Left kidney (tissue), 8 donors: ENCODE measurements at places on chromosomes 7 and 10.
A peak's percentile ranks its signal among the peaks of the same experiment; 100 is the strongest.

- DNase-seq: no peak
These were observed 209.6 kb downstream of the EBF3 start for GRCh38 chr10:129754211-129755050.

DNA sequence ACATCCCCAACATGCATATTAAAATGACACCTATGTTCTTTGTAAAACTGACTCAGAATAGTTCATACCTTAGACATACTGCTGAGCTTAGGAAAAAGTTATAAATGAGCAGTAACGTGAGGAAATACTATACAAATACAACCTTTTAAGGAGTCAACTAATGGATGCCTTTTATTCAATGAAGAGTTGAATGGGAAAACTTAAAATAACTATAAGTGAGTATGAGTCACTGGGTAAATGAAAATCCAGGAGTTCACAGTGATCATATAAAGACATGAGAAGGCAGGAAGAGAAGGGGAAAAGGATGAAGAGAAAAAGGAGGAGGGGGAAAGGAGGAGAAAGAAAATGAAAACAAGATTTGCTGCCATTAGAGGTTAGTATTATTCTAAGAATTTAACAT is 157.8 kb upstream of the PCDH15 start:
- no peak for DNase-seq

DNA sequence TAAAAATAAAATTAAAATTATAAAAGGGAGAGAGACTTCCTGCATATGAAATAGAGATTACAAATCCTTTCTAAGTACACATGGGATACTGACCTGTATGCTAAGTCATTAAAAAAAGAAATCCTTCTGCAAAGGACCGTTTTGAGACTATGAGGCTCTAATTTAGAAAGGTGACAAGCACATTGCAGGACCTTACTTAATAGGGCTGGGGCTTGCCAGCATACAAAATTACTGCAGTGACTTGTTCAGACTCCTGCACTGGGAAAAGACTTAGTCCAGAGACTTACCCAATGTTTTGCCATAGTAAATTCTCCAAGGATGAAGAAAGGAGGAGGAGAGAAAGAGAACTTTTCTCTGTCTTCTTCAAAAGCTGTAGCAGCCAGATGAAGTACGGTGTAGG is 193.6 kb downstream of the KCNMA1 start:
- no peak for DNase-seq

DNA sequence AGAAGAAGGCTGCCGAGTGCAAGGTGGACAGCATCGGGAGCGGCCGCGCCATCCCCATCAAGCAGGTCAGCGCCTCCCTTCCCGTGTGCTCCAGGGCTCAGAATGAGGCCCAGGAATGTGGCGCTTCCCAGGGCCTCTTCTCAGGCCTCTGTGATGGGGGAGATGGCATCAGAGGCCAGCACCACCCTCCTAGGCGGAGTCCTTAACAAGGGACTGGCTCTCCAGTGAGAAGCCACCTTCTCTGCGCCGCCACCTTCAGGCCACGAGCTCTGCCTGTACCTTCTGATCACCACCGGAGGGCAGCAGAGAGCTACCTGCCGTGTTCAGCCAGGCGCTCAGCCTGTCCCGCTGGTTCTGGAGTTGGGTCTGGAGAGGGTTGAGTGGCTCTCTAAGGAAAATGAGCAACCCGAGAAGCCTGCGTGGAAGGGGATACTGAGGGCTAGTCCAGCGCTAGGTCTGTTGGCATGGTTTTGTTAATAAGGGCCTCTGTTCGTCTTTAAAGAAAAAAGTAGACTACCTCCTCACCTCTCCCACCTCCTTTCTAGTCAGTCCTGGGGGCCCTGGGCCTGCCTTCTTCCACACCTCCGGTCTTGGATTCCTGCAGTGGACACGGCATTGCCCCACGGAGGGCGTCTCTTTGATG is 37.7 kb downstream of the AGAP3 start:
- peak; percentile 86 for DNase-seq

DNA sequence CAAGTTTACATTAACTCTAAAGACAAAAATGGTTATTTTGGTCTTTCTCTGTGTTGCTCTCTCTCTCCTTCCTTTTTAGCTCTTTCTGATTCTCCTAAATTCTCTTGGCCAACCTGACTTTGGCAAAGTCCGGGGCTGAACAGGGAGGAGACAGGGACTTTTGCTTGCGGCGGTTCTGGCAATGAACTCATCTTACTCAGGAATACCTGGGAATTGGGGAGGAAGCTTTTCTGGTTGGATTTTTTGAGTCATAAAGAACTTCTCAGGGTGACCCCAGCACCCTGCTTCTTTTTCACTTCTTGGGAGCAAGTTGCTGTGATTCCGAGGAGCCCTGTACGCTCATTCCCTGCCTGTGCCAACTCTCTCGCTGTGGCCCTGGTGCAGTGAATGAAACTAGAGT is 16.0 kb downstream of the GATA3 start:
- no peak for DNase-seq

DNA sequence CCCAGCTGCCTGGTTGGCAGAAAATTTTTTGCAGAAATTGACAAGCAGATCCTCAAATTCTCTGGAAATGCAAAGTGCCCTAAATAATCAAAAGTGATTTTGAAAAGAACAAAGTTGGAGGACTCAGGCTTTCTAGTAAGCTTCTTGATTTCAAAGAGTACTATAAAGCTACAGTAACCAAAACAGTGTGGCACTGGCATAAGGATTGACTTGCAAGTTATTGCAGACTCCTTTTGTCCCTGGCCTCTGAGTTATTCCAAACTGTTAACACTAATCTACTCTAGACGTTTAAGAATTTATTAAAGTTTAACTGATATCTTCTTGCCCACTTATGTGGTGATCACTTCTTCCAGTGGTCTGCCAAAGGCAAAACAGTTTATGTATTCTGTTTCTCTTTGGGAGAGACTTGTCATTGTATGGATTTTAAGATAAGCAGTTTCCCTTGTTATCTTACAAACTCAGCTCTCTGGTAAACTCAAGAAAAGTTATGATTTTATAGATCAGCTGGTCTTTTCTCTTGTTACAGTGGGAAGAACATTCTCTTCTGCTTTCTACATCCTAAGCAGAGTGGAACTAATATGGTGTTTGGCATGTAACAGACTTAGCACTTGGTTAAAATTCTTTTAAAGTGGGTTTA is 41.4 kb downstream of the LOXL4 start:
- no peak for DNase-seq

- no peak for DNase-seq
These were observed 221.1 kb downstream of the KCNMA1 start for GRCh38 chr10:77416311-77417135.

DNA sequence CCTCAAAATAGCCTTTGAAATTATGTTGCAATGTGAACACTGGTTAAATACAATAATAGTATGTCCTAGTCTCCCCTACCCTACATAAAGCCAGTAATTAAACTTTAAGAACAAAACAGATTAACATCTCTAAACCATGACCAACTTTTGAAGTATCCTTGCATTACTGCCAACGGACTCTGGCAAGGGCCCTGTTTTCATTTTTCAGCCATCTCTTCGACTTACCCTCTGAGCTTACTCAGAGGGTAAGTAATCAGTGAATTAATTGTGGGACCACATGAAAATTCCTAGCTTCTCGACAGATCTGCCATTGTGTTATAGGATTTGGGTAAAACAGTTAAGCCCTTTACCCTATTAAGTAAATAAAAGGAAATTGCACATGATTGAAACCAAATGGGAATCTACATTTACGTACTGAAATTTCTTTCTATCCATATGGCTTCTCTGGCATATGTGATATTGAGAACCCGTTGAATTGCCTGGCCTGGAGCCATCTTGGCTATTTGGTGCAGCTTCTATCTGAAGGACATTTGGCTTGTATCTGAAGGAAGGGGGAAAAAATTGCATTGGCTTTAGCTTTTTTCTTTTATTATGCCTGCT is 39.6 kb downstream of the DYNC1I1 start:
- no peak for DNase-seq

- no peak for DNase-seq
These were observed 270.3 kb upstream of the SORCS1 start for GRCh38 chr10:107434854-107435253.

DNA sequence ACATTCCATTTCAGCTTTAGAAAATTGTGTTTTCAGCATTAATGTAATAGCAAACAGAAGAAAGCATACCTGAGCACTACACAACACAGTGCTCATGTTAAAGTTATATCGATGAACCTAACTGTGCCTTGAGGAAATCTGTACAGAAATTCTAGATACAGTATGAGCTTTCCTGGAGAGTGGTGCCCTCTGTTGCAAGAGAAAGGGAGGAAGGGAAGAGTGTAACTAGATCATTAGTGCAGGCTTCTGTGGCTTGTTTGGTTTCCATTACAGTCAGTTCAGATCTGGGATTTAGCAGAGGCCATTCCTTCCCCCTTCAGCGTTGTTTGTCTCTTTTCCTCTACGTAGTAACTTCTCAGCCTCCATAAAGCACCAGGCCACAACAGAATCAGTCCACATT is 139.7 kb downstream of the HTR7 start:
- DNase-seq: no peak

DNA sequence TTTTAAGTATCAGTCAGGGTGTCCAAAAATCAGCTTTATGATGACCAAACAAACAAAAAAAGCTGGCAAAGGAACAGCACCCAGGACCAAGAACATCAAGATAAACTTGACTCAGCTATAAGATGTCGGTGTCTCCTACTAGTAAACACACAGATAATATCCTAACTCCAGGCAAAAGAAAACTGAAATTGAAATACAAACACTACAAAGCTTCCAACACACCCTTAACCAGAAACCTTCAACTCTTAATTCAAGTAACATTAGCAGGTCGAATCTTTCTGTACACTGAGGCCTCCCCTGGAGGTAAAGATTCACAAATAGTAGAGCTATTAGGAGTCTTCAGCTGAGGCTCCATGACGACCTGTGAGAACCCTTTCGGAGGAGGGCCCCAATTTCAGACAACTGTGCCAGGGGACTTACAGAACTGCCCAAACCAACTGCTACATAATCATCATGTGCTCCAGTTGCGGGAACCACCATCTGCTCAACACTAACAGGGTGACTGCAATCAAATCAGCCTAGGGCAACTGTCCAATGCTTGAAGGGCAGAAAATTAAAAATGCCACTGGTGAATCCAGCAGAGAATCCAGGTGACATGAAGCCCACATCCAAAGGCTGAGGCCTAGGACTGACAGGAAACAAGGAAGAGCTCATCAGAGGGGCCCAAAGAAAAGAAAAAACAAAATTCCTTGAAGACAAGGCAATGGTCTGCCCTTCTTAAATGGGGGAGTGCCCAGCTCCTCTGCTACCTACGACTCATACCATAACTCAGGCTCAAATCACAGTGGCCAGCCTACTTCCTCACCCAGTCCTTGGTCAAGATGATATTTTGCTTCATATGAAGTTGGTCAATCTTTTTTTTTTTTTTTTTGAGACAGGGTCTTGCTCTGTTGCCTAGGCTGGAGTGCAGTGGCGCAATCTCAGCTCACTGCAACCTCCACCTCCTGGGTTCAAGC is 20.0 kb downstream of the XPNPEP1 start:
- DNase-seq: no peak

DNA sequence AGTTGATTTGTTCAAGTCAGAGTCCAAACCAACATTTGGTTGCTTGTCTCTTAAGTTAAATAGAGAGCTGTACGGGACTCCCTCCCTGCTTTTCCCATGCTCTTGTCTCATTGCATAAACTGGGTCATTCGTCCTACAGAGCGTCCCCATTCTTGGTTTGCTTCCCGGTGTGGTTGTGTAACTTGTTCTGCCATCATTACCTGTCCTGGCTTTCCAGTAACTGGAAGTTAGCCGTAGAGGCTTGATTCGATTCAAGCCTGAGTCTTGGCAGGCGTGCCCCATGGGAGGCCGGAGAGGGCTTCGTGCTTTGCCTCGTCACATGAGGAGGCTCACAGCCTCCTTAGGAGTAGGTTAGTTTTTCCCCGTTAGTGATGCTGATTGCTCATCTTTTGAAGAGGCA is 40.2 kb downstream of the FBH1 start:
- no peak for DNase-seq

DNA sequence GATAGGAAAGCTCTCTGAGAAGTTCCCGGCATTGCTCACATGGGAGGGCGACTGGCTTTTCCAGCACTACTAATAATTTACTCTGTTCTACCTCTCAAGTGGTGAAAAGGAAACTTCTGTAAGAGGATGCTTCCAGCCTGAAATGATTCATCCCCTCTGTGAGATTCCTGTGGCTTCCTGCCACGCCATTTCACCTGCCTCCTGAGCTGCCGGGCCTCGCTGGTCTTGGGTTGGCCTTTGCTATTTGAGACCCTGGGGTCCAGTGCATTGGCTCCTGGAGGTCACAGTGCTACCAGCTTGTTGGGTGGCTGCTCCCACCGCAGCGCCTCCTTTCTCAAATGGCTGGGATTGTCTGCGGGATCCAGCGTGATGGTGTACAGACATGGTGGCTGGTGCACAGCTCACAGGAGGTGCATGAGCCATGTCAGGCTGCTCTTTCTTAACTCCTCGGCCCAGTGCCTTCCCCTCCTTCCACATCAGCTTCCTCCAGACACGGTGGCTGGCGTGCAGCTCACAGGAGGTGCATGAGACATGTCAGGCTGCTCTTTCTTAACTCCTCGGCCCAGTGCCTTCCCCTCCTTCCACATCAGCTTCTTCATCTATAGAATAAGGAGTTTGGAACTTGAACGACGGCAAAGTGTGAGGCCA is 42.9 kb upstream of the PCBD1 start:
- DNase-seq: no peak

DNA sequence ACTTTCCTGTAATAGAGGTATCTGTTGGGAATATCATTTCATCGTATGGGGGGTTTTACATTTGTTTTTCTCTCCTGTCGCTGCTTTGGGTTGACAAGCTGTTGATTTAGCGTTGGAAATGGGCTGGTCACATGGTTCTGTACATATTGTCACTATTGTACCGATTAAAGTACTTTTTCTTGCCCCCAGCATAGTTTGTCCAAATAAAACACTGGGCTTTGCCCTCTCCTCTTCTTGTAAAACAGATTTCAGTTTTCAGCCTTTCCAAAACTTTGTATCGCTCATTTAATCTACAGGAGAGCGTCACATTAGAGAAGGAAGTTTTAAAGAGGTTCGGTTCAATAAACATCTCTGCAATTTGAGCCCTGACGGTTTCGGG is 4.0 kb downstream of the BMI1 start:
- DNase-seq: no peak

GRCh38 chr7:55288070-55288824 is 76.9 kb upstream of the LANCL2 start:
- no peak for DNase-seq

- DNase-seq: no peak
These were observed 46.3 kb downstream of the EEPD1 start for GRCh38 chr7:36199329-36199728.
